Stimulated activated CD4-positive, alpha-beta T cell treated with anti-CD3 and anti-CD28 coated beads, Interleukin-4, amount 100 ng/mL, for 48 hours (primary cell): ENCODE measurements at places on chromosomes 16 and 17.

GRCh38 chr16:67703626-67704025, 15.5 kb downstream of the GFOD2 start:
- no peak for DNase-seq

DNA sequence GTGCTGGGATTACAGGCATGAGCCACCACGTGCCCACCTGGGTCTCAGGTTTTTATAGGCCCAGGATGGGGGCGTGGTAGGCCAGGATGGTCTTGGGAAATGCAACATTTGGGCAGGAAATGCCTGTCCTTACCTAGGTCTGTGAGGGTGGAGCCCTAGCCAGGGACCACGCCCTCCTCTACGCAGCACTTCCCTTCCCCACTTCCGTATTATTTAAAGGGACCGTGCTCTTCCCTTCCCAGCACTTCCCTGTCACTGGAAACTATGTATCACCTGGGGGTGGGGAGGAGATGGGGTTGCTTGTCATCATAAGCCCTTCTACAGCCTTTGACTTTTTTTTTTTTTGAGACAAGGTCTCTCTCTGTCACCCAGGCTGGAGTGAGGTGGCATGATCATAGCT, 238.9 kb upstream of the NLRP1 start:
- no peak for DNase-seq

DNA sequence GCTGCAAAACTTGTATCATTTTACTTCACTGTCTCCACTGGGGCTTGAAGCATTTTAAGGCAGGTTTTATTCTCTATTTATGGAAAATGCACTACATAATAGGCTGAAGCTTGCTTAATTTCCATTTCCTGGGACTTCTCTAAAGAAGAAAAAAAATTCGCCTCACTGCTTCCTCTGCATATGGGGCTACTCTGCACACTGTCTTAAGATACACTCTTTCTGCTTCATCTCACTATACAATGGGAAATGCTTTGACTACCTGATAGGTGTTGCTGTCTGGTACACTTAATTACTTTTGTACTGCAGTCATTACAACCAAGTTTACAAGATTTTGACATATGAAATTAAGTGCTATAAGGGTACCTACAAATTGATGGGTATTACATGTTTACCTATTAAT, 466.0 kb downstream of the KCNJ18 start:
- no peak for DNase-seq

DNA sequence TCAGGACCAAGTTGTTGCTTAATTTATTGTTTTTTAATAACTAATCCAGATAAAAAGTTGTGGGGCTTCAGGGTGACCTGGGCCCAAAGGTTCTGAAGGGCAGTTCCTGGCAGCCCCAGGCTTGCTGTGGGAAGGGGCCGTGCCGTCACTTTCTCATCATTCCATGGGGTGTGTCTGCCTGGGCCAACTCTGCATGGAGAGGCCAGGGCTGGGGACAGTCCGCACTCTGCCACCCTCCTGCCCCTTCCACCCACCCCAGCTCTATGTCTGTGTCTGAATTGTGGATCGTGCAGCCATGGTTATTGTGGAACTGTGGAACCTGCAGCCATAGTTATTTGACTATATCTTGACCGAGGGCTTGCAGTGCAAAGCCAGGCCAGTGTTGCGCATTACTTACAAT, 4.0 kb downstream of the LIMD2 start:
- DNase-seq = no peak

DNA sequence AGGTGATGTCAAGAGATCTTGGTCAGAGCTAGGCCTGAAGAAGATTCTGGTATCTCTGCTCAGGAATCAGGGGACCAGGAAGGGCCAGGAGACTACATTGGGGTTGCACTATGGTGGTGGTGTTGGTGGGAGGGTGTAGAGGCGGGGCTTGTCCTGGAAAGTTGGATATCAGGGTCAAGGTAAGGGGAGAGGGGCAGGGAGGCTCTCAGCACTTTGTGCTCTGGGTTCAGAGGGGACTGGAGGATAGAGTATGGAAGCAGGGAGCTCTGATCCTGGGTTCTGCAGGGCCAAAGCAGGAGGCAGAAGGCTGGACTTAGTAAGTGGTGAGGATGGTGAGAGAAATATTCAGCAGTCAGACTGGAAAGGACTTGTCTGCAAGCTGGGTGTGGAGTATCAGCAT, 3.0 kb downstream of the NOL3 start:
- DNase-seq = no peak

- DNase-seq = peak; percentile 39
Observed at GRCh38 chr17:46194393-46195216, 1.4 kb upstream of the KANSL1 start.

DNA sequence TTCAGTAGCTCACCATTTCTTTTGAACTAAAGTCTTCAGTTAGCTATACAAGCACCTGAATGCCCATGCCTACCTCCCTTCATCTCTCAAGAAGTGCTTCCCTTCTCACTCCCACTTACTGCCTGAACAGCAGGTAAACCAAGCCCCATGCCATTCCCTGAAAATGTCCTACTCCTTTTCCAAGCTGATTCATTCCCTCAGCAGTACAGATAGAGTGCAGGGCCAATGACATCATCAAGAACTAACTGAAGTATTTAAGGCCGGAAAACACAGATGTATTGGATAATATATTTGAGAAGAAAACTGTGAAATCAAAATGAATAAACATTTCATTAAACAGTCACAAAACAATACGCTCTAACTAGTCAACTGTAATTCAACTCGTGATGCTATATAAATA, 478.8 kb upstream of the CDH11 start:
- DNase-seq = no peak

DNA sequence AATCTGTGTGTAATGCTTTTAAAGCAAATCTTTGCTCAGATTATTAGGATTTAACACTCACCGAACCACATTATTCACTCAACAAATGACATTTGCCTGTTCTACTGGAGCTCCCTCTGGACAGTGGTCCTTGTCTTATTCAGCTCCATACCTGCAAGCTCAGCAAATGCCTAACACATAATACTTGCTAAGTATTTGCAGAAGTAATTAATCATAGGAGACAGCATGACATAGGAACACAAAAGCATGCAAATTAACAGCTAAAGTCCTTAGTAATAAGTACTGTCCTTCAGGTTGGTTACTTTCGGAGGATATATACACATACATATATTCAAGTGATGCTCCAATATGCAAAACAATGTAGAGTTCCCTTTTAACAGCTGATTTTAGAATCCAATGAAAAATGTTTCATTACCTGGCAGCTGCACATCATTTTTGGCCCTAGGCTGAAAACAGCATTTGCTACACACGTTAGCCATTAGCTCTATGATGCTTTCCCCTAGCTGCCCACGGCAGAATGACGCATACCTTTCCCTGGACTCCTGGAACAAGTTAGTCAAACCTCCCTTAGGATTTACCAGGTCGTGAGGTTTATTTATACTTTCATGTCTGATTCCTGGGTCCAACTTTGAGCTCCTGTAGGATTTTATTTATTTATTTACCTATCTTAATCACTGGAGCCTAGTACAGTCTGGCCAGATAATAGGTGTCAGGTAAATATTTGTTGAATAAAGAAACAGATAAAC, 8.6 kb downstream of the BRD7 start:
- DNase-seq = no peak

- no peak for DNase-seq
Observed at GRCh38 chr17:58402047-58402446, 15.3 kb downstream of the RNF43 start.

- DNase-seq = no peak
Observed at GRCh38 chr17:83002118-83002805, 77.1 kb upstream of the METRNL start.

DNA sequence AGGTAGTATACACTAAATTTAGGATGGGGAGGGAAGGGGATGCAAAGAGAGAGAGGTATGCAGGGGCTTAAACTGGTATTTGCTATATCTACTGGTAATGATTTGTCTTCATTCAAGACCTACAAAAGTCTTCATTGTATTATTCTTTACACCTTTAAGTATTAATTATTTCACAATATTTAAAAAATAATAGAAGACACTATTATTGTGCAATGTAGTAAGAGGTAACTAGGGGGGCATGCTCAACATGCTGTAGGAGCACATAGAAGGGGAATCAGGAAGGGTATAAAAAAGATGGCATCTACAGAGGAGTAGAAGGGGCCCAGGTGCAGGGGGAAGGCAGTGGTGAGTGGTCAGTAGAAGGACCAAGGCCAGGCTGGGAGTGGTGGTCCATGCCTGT, 14.9 kb upstream of the CCR7 start:
- no peak for DNase-seq

- no peak for DNase-seq
Observed at GRCh38 chr17:31573047-31573446, 181.6 kb downstream of the RAB11FIP4 start.

- DNase-seq = no peak
Observed at GRCh38 chr16:78137782-78138616, 38.5 kb downstream of the WWOX start.

- no peak for DNase-seq
Observed at GRCh38 chr17:82148997-82149396, 51.0 kb upstream of the FASN start.

- no peak for DNase-seq
Observed at GRCh38 chr17:81270279-81270678, 24.8 kb downstream of the SLC38A10 start.

DNA sequence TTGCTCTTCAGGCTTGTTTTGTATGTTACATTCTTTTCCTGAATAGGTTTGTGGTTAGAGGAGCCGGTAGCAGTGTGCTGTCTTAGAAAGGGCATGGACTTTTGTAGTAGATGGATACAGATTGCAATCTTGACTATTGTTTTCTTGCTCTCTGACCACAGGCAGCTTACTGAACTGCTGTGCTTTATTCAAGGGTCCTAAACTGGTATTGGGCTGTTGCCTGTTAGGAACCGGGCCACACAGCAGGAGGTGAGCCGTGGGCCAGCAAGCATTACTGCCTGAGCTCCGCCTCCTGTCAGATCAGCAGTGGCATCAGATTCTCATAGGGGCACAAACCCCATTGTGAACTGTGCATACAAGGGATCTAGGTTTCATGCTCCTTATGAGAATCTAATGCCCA, 373.9 kb downstream of the CPPED1 start:
- no peak for DNase-seq

DNA sequence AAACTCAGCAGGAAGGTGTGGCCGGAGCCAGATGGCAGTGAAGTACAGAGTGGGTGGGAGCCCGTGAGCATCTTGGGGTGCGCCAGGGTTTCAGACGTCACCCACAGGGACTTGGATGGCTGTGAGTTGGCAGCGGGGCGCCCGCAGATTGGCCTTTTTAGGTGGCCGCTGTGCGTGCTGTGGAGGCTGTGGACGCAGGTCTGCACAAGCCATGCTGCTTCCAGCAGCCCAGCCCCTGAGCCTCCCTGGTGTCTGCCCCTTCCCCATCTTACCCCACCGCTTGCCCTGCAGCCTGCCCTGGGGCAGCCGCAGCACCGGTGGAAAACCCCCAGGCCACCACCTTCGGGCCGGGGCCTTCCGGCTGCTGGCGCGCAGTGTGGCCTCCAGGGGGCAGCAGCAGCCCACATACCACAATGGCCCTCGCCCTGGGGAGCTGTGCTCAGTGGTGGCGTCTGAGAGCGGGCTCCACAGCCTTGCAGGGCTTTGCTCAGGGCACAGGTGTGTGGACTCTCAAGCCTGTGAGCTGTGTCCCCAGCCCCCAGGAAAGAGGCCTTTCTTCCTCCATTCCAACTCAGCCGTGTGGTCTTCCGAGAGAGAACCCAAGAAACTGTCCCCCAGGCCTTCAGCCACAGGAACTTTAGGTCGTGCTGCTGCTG, 11.8 kb downstream of the ENDOV start:
- DNase-seq = peak; percentile 77

GRCh38 chr17:75061618-75062017, 14.6 kb downstream of the KCTD2 start:
- DNase-seq = no peak

GRCh38 chr17:27633312-27634025, 2.5 kb downstream of the LGALS9 start:
- DNase-seq = no peak

GRCh38 chr17:57873261-57874057, 23.6 kb upstream of the MRPS23 start:
- DNase-seq = no peak

- DNase-seq = no peak
Observed at GRCh38 chr16:79217375-79218011, 383.0 kb downstream of the MAF start.

GRCh38 chr17:82805823-82806222, 34.0 kb downstream of the ZNF750 start:
- no peak for DNase-seq

DNA sequence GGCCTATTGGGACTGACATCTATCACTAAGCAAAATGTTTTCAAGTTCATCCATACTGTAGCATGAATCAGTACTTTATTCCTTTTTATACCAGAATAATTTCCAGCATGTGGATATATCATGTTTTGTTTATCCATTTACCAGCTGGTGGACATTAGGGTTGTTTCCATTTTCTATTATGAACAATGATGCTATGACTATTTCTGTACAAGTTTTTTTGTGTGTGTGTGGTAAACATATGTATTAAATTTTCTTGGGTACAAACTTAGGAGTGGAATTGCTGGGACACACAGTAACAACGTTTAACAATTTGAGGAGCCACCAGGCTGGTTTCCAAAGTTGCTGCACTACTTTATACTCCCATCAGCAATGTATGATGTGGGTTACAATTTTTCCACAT, 91.0 kb downstream of the USP32 start:
- no peak for DNase-seq

DNA sequence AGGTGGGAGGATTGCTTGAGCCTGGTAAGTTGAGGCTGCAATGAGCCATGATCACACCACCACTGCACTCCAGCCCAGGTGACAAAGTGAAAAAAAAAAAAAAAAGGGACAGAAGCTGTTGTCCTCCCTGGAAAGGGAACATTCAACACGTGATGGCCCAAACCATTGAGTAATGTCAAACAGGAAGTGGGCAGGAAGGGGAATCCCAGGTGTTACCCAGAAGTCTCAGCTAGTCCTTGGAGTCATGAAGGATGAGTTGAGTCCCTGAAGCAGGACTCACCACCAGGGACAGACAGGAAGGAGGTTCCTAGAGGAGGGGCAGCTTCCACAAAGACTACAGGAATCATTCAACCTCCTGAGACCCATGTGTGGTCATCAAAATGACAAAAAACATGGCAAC, 19.8 kb upstream of the CMIP start:
- no peak for DNase-seq

DNA sequence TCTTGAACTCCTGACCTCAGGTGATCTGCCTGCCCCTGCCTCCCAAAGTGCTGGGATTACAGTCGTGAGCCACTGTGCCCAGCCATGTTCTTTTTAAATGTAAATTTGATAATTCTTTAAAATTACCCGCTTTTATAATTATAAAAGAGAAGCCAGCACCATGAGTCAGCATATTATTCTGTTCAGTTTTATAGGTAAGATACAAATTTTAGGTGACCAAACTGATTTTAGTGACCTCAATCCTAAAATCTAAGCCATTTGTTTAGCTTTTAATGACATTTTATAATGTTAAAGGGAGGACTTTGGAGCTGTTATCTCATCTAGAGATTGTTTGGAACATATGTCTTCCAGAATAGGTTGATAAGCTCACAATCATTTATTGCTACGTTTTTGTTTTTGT, 20.8 kb upstream of the PPM1E start:
- DNase-seq = no peak
